ENCODE measurements at places on chromosomes 5 and 9.

GRCh38 chr9:136133191-136133958, 14.7 kb upstream of the TMEM250 start:
- DNase-seq = no peak

- no peak for DNase-seq
Observed at GRCh38 chr5:17951392-17952169, 317.3 kb downstream of the TAF11L14 start.

- DNase-seq = no peak
Observed at GRCh38 chr5:43485406-43485805, 1.7 kb upstream of the TMEM267 start.

DNA sequence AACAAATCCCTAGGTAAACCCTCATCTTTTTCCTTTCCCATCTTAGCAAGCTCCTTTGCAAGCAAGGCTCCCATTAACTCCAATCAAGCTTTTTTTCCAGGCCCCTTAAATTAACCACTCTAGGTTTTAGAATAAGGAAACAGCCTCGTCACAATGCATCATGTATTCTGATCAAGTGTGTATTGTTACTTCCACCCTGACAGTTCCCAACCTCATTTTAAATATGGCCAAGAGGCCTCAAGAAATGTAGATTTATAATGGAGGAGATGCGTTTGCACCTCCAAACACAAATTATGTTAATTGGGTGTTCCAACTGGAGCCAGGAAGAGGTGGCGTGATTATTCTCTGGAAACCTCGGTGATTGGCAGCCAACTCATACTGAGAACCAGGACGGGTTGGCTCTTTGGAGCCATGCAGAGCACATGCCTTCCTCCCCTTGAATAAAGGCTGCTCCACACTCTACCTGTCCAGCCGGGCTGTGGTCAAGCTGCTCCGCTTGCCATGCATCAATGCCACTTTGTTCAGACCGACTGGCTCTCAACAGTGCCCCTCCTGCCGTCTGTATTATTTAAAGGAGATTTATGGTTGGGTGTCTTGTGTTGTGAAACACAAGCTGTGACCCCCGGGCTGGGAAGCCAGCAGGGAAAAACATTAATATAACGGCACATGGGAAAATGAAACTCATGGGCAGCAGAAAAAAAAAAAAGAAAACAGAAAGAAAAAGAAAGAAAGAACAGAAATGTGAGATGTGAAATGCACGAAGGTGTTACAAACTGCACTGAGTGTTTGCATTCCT, 191.1 kb downstream of the EBF1 start:
- DNase-seq = no peak

DNA sequence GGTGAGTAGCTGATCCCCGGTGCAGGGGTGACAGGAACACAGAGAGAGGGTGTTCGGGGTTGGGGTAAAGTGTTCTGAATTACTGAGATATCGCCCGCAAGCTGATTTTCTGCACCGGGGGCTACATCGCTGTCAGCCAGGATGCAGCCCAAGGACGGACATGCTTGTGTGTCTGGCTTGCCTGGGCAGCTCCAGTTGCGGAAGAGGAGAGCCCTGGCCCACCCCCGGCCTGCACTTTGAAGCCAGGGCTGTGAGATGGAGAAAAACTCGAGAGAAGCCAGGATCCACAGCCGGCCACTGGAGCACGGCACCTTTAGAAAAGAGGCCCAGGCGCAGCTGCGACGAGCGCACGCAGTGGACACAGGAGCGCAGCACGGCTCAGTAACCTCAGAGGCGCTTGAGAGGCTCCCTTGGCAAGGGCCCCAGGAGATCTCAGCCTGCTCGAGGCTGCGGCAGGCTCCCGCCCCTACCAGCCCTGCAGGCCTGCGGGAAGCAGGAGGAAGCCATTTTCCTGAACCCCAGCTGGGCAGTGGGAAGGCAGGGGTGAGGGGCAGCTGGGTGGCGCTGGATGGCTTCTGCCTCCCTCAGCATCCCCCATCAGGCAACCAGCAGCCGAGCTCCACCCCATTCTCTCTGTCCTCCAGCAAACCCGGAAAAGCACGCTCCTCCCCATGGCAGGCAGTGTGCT, 59.2 kb downstream of the C9orf50 start:
- no peak for DNase-seq
